ENCODE measurements at places on chromosomes 13 and 19.

- peak; percentile 89 for DNase-seq
Observed at GRCh38 chr13:30192320-30193093, 114.8 kb downstream of the KATNAL1 start.

DNA sequence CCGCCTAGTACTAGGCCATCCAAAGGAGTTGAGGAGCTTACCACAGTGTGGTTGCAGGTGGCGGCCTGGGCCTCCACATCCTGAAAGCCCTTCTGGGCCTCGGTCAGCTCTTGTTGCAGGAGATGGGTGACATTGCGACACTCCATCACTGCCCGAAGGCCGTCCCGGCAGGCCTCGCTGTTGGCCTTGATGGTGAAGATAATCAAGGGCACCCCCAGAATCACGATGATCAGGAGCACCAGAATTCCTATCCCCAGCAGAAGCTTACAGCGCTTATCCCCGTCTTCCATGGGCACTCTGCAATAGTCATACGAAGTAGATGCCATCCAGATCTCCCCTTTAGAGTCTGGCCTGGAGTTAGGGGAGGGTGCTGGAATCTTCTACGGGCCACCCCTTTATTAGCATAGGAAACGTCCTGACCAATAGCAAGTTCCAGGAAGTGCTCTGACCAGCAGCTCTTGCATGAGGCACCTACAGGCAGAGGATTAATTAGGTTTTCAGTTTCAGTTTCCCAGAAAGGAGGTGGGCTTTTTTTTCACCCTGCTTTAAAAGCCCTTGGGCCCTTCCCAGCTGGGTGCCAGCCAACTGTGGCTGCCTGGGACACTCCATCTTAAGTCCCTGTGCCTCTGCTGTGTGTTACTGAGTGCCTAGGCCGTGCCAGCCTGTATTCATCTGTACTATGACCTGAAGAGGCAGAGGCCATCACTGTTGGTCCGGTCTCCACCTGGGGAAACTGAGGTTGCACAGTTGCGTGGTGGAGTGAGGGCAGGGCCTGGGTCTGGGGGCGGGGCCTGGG, at the start of gene BST2:
TSS of gene BST2 (minus strand) at position 381 of the 796 bp plus-strand sequence. CDS start at position 326, 55 bp downstream.
- peak; percentile 93 for DNase-seq

DNA sequence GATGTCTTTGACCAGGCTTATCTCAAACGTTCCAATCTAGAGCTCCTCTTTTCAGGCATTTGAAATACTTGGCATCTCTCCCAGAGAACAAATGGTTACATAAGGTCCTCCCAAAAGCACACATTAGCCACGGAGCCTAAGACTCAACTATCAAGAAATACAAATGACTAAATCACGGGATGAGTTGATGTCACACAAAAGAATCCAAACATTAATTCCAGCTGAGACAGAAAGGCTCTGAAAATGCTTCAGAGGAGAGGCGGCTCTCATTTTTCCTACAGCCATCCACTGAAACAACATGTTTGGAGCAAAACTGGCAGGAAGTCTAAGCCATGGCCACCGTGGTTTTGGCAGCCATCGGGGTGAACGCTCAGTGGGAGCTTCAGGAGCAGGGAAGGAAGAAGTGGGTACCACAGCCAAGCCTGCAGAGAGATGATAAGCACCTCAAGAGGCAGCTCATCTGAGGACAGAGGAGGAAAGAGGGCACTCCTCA, 122.5 kb downstream of the STK24 start:
- DNase-seq, result no peak

DNA sequence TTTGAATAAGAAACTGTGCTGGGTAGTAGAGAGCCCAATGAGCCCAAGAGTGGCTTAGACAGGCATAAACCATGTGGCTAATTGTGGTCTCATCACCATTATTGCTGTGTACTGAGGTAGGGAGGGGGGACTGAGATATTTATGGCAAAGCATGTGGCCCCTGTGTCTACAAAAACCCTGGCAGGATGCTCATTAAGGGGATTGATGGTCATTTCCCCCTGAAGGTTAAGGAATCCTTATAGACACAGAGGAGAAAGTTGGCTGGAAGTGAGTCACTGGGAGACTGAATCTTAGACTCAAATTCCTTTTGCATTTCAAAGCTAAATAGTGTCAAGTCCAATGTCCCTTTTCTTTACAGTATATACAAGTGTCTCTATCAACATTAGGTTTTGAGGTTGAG, 9.8 kb upstream of the DACT3 start:
- DNase-seq, result no peak

GRCh38 chr13:32176696-32177095, 138.5 kb downstream of the ZAR1L start:
- DNase-seq, result no peak

- DNase-seq, result no peak
Observed at GRCh38 chr13:90205911-90206310, 1141.6 kb upstream of the MIR17HG start.

DNA sequence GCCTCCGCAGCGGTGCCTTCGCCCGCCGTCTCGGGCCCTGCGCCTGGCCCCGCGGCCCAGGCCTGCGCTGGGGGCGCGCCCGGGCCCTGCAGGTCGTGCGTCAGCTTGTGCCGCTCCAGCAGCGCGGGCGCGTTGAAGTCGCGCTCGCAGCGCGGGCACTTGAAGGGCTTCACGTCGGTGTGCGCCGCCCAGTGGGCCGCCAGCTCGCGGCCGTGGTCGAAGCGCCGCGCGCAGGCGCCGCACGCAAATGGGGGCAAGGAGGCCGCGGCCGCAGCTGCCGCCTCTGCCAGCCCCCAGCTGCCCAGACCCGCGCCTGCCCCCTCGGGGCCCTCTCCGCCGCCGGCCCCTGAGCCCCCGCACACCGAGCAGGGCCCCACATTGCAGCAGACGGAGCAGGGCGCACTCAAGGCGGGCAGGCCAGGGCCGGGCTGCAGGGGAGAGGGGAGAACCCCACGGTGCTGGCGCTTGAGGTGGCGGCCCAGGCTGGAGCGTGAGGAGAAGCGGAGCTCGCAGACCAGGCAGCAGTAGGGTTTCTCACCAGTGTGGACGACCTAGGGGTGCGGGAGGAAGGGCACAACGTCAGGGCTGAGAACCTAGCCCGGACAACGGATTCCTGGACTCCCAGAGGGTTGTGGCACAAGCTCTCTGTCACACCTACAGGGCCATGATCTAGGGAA, 6.1 kb downstream of the FIZ1 start:
- no peak for DNase-seq

DNA sequence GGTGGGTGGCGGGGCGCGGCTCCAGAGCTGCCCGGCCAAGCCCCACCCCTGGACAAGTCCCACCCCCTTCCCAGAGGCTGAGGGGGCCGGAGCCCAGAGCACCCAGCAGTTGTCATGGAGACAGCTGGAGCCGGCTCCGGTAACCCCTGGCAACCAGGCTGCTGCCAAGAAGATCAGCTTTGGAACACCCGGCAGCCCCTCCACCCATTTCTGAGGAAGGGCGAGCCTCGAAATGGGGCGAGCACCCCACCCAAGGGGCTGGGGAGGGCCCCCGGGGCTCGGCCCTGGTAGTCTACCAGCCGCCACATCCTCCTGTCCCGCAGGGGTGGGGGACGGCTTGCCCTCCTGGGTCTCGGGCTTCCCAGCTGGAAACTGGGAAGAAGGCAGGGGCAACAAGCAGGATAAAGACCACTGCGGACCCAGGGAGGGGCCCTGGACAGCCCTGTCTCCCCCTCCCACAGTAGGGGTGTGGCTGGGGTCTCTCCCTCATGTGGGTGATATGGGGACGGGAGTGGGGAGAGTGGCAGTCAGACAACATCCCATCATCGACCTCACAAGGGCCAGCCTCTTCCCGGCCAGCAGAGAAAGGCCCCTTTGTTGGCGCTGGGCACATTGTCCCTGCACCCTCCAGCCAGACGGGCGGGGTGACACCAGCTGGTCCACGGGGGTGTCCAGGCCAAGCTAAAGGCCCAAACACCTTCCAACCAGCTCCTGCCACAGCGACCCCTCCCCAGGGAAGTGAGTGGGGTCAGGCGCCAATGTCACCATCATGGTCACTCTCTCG, 1.5 kb downstream of the CERS1 start:
- peak; percentile 47 for DNase-seq

DNA sequence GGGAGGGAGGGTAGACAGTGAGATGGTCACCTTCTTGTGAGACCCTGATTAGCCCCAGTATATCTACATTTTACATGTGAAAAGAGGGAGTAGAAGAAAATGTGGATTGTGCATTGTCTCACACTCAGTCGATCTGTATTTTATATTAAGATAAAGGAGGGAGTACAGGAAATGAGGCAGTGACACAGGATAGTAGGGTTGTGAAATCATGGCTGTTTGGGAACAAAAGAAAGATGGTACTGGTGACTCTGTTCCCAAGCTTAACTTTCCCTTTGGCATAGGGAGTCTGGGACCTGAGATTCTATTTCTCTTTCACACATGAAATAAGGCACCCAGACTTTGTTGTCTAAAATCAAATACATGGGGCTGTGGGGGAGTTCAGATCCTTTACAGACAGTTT, 194.7 kb downstream of the ABCC4 start:
- no peak for DNase-seq

DNA sequence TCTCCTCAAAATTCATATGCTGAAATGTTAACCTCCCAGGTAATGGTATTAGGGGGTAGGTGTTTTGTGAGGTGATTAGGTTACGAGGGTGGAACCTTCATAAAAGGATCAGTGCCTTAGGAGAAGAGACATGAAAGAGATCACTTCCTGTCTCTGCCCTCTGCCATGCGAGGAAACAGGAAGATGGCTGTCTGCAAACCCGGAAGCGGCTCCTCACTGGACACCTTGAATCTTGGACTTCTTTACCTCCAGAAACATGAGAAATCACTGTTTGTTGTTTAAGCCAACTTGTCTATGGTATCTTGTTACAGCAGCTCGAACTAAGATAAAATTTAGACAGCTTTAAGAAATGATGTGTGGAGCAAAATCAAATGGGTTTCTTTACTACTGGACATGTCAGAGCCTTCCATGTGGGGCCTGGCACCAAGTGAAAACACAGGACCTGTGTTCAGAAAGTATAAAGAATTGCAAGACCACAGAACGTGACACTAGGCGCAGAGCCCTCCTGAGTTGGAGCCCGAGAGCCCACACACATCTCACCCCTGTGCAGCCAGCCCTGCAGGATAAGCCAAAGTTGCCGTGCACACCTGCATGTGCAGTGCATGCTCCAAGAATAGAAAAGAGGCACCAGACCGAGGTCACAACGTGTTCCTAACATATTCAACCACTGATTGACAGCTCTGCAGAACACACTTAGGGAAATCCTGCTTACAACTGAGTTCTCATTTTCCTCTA, 112.5 kb upstream of the UQCRFS1 start:
- DNase-seq, result no peak

DNA sequence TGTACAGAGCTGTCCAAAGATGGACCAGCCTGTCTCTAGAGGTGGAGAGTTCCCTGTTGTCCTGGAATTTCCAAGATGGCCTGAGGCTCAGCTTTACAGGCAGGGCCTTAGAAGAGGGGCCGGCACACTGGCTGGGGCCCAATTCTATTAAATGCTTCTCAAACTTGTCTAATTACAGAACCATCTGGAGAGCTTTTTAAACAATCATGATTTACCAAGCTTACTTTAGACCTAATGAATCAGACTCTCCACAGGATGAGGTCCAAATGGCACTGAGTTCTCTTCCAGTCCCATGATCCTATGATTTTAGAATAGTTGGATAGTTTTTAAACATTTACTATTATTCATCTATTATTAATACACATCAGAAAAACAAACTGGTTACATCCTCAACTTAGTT, 123.5 kb downstream of the DNAJC3 start:
- no peak for DNase-seq

- no peak for DNase-seq
Observed at GRCh38 chr13:52882785-52883184, 34.3 kb upstream of the PCDH8 start.

DNA sequence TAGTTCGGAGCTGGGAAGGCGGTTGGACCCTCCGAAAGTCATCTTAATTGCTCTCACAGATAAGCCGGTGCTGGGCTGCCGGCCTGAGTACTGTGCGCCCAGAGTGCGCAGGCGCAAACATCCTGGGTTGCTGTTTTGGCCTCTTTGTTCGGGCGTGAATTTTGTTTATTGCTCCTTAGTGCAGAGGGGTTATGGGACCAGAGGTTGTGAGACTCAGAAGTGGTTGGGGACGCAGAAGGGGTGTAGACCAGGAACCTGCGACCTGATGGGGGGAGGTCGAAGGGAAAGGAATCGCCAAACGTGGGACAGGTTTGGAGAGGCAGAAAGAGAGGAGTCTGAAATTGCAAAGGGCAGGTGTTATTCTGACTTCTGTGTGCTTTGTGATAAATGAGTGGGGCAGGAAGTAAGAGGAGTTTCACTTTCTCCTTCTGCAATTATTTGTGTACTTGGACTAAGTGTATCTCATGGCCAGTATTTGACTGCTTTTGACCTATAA, 607 bp upstream of the ZNF566 start:
- DNase-seq, result peak; percentile 83

Data from RPMI8226 (cell line).